ENCODE measurements at places on chromosomes 5 and 9.

GRCh38 chr9:81827616-81828296, 100.5 kb upstream of the SPATA31D4 start:
- DNase-seq, result no peak

DNA sequence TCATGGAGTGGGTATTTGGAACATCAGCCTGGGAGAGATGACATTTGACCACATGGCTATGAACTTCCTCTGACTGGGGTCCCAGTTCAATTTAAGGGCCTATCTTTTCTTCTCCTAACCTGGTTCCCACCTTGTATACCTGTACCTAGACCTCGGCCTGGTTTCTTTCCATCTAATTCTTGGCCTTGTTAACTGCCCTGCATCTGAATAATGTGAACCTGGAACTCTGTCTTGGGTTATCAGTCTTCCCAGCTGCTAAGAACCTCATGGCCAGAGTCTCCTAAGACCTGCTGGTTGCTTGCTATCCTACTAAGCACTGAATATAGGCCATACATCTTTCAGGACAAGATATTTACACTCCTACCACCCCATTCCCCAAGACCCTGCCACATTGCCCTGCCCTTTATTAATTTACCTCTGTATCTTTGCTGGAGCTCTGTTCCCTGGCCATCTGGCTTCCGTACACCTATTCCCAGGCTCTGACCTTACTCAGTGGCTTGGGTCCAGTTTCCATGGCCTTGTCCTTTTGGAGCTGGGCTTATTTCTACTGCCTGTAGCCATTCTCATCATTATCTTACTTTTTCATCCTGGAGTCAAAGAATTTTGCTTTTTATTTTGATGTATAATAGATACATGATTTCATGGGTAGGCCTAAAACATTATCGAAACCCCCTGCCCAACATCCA, 6.6 kb downstream of the PSAT1 start:
- DNase-seq, result no peak

- no peak for DNase-seq
These were observed 83.7 kb downstream of the PDE6A start for GRCh38 chr5:149860801-149861322.

DNA sequence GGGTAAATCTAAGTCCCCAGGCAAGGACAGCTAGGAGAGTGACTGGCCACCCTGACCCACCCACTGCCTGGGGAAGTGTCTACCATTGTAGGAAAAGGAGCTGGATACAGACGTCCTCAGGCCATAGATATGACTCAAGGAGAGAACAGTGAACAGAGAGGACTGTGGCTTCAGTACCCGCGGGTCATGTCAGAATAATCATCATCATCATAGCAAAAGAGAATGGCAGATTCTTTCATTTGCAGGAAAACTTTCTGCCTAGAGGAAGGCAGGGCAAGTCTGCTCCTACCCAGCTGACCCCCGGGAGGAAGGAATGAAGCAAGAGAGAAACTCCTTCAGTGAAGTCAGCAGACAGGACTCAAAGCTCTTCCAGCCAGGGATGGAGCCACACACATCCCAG, 52.2 kb upstream of the UBTD2 start:
- no peak for DNase-seq

DNA sequence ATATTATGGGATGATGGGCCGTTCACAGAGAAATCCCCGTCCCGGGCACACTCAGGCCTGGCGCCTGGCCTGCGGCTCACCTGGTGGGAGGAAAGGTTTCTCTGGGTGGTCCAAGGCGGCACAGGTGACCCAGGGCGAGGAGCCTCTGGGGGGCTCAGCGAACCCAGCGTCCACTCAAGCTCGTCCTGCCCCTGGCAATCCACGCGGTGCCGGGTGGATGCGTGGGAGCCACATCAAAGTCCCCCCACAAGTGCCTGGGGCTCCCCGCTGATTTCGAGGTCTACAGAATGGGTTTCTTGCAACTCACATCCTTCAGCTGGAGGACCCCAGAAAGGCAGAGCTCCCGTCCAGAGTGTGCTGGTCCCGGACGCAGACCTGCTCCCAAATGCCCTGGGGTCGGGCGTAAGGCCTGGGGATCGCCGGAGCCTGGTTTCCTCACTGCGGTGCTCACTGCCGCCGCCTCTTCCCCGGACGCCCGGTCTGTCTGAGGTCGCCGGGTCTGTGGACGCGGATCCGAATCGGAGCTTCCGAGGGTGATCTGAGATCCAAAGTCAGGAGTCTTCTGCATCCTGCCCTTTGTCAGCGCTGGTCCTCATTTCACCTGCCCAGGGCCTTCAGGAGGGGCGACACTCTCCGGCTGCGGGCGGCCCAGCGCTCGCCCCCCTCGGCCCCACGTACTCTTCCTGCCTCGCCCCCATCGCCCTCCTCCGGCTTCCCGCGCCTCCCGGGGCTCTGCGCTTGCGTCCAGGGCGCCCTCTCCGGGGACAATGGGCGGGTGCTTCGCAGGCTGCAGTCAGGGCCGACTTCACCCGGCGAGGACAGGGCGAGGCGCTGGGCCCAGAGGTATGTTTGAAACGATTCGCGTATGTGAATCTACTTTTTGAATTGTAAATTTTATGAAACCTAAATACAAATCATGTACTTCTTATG, 20.0 kb upstream of the RUFY1 start:
- DNase-seq, result no peak

DNA sequence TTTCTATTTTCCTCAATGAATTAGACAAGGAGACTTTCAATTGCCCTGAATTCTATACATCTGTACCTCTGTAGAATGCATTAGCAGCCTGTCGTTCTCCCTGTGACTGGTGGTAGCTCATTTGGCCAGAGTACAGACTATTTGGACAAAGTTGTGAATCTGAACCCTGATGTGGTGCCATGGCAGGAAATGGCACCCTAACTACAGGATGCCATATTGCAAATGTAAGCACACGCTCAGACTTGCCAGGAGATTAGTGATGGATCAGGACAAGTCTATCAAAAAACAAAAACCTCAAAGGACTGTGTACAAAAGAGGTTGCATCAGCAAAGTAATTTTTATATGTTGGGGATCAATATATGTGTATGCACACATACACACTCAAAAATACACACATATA, 58.3 kb downstream of the SVEP1 start:
- DNase-seq, result no peak

DNA sequence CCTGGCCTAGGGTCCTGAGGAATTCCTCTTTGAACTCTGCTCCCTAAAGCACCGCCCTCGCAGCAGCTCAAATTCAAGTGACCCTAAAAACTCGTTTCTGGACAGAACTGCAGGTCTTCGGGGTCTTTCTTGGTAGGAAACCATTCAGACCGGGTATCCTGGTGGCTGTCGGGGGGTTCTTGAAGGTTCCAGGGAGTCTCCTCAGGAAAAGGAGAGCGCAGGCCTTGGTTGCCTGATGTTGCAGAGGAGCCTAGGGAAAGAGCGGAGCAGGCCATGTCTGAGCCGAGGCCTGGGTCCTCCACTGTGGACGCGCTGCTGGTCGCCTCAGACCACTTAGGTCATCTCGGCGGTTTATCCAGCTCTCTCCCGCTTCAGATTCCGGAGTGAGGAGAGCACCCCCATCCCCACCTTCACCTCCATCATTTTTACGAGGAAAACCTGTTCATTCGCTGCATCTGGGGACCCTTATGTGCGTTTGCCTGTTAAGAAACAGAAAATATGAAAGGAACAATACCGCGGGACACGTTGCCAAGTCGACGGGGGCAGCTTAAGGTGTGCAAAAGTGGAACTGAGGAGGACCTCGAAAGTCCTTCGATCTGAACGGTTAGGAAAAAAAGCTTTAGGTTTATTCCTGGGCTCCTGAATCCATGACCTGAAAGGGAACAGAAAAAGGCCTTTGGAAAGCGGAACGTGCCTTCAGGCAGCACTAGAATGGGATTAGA, 299.4 kb downstream of the PARP8 start:
- DNase-seq, result no peak

DNA sequence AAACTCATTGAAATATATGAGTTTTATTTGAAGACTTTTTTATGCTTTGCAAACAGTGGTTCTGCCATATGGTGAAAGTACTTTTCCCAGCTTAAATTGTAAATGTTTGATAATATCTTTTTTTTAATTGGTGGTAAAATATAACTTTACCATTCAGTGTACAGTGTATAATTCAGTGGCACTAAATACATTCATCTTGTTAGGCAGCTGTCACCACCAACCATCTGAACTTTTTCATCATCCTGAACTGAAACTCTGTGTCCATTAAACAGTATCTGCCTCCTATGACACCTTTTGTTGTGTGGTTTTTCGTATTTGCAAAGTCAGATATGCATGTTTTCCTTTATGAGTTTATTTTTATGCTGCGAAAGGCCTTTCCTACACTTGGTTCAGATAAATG, 45.1 kb downstream of the FBXO38 start:
- no peak for DNase-seq

- DNase-seq, result no peak
These were observed 241.4 kb downstream of the HINT1 start for GRCh38 chr5:130923543-130924124.

DNA sequence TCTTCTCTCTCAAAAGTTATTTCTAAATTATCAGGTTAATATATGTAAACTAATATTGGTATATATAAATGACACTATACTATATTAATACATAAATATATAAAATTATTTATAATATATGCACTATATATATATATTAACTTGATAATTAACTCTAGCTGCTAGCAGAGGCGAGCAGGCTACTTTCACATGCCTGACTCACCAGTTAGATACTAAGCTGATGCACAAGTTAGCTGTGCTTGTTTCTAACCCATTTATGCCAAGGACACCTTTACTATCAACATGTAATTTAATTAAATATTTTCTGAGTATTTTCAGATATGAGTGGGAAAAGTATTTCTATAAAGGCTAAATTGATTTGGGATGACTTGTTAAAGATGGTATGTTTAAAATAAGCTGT, 70.1 kb downstream of the TRIO start:
- DNase-seq, result no peak

DNA sequence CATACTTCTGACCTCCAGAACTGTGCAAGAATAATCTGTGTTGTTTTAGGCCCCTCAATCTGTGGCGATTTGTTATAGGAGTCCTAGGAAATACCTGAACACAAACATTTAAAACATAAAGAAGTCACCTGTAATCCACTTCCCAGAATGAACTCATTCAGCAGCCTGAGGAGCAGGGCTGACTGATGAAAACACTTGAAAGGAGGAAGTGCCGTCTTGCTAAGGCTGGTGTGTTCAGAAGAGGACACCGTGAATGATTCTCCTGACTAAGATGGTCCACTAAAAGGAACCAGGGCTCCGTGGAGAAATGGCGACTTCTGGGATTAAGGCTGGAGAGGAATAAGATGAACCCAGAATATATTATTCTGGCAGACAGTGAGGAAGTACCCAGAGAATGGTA, 18.7 kb upstream of the MARCHF6 start:
- DNase-seq, result no peak

DNA sequence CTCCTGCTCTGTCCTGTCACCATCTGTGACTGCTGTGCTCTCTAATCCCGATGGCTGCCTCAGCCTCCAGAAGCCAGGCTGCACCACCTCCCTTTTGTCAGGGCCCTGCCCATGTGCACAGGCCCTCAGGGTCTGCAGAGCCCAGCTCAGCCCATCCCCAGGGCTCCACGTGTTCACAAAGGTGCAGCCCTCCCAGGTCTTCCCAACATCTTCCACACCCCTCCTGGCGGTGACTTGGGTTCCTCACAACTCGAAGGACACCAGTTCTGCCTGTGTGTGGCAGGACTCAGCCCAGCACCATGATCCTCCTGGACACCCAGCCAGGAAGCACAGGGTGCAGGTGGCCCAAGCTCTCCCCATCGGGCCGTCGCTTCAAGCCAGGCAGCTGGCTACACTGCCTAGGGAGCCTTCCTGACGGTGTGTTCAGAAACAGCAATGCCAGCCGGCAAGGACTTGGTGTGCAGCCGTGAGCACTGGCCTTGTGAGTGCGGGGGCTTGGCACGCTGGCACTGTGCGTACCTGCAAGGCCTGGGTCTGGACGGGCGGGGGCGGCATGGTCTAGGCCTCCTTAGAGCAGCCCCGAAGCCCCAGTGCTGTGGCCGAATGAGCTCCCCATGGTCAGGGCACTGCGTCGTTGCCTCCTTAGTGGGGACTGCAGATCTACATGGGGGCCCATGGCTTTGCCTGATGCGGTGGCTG, 96.1 kb downstream of the MRPL36 start:
- no peak for DNase-seq

DNA sequence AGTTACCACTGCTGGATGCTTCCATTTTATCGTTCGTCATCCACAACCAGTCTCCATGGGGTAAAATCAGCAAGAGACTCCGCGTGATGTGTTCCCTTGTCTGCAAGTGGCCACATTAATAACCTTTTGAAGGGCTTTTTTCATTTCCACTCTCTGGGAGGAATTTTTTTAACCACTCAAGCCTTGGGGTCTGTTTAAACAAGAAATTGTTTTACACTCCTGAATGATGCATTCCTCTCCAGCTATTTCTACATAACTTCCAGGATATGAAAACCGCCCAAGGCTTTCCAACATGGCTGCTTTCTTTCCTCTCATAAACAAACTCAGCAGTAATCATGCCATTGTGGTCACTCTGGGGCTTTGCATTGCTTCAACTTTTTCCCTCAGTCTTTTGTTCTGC, 217.2 kb upstream of the DAPK1 start:
- peak; percentile 84 for DNase-seq

GRCh38 chr9:123500336-123500735, 144.3 kb downstream of the CRB2 start:
- DNase-seq, result no peak

DNA sequence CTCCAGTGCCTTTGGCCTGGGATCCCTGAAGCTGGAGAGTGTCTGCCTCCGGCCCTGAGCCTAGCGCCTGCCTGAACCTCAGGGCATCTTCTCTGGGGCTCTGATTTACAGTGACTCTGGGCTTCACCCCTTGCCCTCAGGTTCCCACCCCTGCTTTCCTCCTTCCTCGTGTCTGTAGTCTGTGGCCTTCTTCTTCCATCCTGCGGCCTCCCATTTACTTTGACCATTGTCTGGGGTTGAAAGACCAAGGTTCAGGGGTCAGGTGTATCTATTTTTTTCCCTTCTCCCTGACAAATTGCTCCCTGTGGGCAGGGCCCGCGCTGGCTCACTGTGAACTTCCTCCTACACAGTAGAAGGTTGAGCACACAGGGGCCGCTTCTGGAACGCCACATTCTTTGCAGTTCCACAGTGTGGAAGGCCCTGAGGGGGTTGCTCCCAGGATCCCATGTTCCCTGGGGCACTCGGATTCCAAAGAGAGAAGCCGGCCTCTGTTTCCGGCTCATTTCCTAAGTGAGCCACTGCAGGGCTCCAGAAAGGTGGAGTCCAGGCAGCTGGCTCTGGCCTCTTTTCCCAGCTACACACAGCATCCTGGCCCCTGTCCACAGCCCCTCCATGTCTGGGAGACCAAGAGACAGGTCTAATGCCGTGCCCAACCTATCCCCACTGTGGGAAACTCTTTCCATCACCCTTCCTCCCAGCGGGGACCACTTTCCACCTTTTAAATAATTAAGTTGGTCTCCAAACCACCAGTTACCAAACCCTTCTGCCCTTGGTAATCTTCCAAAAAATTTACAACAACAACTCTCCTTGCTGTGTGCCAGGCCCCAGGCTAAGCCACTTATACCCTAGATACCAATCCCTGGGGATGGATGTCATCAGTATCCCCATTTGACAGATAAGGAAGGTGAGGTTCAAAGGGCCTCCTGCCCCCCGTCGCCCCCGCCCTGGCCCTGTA, 140.3 kb upstream of the IER5L start:
- no peak for DNase-seq

GRCh38 chr5:39822020-39822419, 397.2 kb upstream of the DAB2 start:
- DNase-seq, result no peak

GRCh38 chr5:35458824-35459207, 158.8 kb upstream of the SPEF2 start:
- DNase-seq, result no peak

- DNase-seq, result no peak
These were observed 17.0 kb downstream of the MRNIP start for GRCh38 chr5:179841621-179842020.

GRCh38 chr5:69138766-69139165, 28.2 kb upstream of the CCNB1 start:
- DNase-seq, result peak; percentile 4

Data from fibroblast of skin of left biceps (primary cell).